ENCODE measurements at places on chromosomes 6 and 20. TPM values are rescaled to one million over a fixed set of nuclear protein-coding genes. Genes with fewer than 3 reads are reported as not detected.

GRCh38 chr6:36127462-36128016 is 2.8 kb upstream of the MAPK13 start:
- DNase-seq = no peak

DNA sequence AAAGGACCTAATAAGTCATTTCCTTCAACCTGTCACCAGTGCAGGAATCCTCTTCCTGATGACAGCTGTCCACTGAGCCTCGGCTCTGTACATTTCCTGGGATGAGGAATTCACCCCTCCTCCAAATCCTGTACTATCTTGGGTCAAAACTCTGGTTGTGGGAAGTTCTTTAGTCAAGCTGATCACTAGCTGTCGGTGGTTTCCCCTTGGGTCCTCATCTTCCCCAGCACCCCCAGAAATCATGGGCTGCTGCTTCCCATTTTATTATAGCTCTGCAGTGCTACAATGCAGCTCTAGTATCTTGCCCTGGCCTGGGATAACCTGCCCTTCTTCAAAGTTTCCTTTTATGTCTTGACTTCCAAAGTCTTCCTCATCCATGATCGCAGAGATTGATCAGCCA is 14.6 kb upstream of the ADA start:
- DNase-seq = no peak

DNA sequence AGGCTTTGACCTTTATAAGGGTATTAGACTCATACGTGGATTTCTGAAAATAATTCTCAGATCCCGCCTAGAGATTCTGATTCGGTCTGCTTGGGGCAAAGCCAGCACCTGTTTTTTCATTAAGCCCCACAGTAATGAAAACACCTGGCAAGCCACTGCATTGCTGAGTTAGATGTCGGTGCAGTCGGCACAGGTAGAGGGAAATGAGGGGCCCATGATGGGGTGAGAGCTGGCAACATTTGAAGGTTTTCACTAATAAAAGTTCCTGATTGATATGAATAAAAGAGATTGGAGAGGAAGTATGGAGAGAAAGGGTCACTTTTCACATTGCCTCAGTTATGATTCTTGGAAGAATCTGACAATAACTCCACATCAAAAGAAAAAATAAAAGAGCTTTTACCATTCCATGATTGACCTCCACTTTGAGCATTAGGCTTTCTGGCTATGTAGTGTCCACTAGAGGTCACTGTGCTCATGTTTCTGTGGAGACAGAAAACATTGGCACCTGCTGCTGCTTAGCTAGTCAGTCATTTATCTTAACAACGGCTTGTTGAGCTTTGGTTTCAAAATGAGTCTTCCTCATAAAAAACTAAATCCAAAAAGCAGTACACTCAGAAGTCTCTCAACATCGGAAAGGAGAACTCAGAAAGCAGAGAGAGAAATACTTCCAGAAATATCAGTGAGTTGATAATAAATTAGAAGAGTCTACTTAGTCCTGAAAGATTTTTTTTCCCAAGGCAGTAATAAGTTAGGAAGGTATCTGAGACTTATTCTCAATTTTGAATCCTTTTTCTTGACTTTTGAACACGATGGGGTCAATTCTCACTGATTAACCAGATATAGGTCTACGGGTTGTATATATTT is 53.3 kb upstream of the KLHL31 start:
- DNase-seq = peak; percentile 18

DNA sequence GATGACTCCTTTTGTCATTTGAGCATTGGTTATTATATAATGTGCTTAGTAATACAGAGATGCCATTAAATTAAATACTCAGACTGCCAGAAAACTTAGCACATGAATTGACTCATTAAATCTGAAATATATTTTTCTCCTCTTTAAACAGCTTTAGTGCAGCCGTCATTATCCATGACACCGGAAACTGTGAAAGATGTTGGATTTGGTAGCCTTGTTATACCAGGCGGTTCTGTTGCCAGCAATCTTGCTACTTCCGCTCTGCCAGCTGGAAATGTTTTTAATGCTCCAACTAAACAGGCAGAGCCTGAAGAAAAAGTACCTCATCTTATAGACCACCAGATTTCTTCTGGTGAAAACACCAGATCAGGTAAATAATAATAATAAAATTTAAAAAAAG is 97.6 kb downstream of the SCAF8 start:
- no peak for DNase-seq

DNA sequence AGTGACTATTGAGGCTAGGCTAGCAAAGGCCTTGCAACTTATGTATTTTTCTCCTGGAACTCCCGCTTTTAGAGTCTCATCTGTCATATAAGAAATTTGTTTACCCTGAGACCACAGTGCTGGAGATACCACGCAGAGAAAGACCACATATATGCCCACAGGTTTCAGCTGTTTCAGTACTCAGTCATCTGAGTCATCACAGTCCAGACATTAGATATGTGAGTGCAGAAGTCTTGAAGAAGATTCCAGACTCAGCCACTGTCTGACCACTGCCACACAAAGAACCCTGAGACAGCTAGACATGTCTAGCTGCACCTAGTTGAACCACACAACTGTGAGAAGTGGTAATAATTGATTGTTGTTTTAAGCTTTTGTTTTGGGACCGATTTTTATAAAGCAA is 648.3 kb downstream of the EPM2A start:
- DNase-seq = no peak

GRCh38 chr6:106512968-106513574 is 116.2 kb downstream of the RTN4IP1 start:
- DNase-seq = no peak

DNA sequence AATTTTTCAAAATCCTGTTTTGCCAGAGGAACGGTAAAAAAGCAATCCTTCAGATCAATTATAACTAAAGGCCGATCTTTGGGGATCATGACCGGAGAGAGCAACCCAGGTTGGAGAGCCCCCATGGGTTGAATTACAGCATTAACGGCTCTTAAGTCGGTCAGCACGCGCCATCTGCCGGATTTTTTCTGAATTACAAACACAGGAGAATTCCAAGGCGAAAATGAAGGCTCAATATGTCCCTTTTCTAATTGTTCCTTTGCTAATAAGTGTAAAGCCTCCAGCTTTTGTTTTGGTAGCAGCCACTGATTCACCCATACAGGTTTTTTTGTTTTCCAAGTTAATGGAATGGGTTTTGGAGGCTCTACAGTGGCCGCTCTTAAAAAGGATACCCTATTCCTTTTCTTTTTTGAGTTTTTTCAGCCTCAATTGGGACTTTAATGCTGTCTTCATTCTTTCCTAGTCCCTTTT is 16.9 kb upstream of the PTCRA start:
- peak; percentile 77 for DNase-seq

- DNase-seq = no peak
Measured at GRCh38 chr20:55678126-55678525, 327.2 kb downstream of the CBLN4 start.

DNA sequence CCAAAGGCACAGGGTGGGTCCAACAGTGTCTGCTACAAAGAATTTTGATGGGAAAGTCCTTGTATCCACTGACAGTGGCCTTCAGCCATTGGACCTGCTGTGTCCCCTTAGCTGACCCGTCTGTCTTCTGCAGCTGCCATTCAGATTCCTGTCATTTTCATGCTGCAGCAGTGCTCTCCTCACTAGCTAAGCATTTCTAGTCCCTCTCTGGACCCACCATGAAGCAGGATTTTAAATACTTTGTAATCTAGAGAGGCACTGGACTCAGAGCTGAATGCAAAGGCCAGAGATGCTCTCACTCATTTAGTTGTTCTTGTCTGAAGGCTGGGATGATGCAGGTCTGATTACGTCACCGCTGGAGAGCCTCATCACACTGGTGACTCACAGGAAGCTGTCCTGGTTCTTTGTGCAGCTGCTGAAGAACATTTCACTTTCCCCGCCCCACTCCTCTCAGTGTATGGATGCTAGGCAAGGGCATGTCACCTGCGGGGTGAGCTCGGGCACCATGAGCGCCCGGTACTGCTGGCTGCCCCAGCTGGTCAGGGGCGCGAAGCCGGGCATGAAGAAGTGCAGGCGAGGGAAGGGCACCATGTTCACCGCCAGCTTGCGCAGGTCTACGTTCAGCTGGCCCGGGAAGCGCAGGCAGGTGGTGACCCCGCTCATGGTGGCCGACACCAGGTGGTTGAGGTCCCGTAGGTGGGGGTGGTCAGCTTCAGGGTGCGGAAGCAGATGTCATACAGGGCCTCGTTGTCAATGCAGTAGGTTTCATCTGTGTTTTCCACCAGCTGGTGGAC is 19.4 kb upstream of the TUBB2A start:
- no peak for DNase-seq

GRCh38 chr20:22688485-22688884 is 104.1 kb upstream of the FOXA2 start:
- no peak for DNase-seq

DNA sequence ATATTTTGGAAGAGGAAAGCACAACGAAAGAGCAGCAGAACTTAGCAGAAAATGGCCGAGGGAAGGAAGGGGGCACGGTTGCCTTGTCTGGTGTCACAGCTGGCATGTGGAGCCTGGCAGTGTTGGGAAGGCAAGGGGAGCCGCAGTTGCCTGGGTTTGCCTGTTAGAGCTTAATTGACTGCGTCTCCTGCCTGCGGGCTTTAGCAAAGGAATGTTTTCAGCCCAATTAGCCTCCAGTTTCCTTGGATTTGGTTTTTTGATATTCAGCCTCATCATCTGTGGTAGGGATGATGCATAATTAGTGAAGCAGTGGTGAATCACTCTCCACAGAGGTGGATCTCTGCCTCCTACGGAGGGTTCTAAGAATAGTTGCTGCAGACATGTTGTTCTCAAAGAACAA is 832.6 kb downstream of the QKI start:
- no peak for DNase-seq

DNA sequence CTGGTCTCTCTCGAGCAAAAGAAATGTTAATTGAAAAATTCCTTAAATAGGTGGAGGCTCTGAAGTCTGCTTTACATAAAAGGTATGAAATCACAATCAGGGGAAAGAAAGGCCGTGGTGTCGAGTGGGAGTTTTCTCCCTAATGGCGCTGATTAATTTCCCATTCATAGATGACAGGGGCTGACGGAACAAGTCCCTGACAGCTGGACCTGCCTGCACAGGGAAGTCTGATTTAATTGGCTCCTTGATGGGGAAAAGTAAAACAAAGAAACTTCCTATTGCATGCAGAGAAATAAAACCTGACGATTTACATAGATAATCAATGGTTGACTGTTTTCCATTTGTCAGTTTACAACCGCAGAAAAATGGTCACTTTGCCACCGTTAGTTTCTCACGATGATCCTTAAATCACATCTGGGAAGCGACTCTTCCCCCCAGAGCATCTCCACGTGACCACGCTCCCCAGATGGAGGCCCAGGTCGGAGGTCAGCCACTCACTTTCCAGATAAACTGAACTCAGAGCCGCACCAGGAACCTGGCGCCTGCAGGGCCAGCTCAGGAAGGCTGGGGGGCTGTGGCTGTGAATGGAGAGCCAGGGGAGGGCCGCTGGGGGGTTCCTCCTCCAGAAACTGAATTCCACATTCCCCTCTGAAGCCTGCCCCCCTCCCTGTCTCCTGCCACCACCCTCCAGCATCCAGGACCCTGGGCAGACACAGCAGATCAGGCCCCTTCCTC is 55.3 kb downstream of the DLL1 start:
- no peak for DNase-seq

GRCh38 chr6:133892813-133893691 is 4.1 kb downstream of the TCF21 start:
- peak; percentile 19 for DNase-seq

- DNase-seq = no peak
Measured at GRCh38 chr6:108210556-108210955, 44.7 kb downstream of the NR2E1 start.

GRCh38 chr6:18976091-18976490 is 588.9 kb downstream of the RNF144B start:
- DNase-seq = no peak

DNA sequence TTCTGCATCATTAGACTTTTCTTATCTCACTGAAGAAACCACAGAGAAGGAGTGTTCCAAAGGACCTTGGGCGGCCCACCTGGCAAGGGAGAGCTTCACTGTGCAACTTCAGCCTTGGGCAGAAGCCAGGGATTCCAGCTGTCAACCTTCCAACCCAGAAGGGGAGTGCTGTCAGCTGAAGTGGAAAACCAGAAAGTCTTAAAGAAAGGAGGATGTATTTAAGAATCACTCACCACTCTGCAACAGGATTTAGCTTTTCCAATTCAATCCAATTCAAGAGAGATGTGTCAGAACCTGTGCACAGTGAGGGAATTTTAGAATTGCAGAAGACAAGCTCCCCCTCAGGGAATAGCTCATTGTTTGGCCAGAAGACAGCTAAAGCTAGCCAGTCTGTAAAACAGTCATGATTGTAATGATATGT is 553.7 kb downstream of the CD83 start:
- DNase-seq = no peak

GRCh38 chr6:111515259-111515658 is 32.2 kb upstream of the REV3L start:
- DNase-seq = no peak

DNA sequence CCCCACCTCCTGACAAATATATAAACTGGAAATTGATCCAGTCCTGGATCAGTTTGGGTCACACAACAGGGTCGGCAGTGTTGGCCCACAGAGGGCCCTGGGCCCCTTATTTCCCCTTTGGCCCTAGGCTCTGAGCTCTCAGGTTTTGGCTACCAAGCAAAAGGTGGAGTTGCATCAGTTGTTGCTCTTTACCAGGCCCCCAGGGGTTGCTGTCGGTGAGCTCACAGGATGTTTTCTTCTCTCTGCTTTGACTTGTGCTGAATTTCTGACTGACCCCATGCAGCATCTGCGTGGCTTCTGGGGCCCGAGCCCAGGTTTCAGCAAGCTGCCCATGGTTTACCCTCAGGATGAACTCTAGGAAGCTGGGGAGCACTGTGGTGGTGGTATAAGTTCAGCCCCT is 44.6 kb downstream of the PPARD start:
- no peak for DNase-seq

DNA sequence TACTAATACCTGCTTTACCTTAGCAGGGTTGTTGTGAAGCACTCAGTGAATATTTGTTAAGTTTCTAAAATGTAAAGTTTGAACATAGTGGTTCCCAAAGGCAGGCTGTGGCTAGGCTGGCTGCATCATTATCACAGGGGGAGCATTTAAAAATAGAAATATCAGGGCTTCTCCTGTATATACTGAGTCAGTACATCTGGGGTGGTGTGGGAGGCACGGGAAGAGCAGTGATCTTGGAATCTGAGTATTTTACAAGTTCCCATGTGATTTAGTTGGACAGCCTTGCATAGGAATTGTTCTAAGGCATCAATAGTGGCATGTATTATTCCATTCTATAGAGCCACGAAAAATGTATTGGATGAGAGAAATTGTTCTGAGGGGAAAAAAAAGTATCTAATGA is 8.0 kb downstream of the CDC5L start:
- no peak for DNase-seq

GRCh38 chr20:15561707-15562404 is 1011.4 kb downstream of the KIF16B start:
- no peak for DNase-seq

FAXC gene
- total RNA-seq = 2.2 TPM

LTA gene
- not detected for total RNA-seq

ELOVL4 gene
- total RNA-seq = 3.3 TPM

OR2B2 gene
- total RNA-seq = not detected

LPA gene
- total RNA-seq = not detected
